DMS79 (cell line): ENCODE measurements at places on chromosomes 7 and 10.

- DNase-seq: no peak
These were observed 5.2 kb downstream of the PHYHIPL start for GRCh38 chr10:59181668-59182067.

DNA sequence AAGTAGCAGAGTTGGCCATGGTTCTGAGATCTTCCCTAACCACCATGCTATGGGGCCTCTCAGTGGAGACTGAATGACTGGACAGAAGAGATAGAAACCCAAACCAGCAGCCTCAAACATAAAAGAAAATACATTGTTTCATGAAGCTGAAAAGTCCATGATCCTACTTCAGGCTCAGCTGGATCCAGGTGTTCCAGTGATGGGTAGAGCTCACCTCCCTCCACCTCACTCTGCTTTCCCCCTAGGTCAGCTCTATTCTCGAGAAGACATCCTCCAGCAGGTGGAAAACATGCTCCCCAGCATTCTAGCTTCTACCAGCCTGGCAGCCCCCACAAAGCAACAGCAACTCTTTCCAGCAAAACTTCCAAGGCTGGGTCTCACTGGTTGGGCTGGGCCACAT lies 132.1 kb downstream of the OAT start:
- no peak for DNase-seq

GRCh38 chr7:157299613-157300368 lies 37.0 kb upstream of the DNAJB6 start:
- no peak for DNase-seq

GRCh38 chr7:81957517-81957916 lies 187.7 kb upstream of the HGF start:
- DNase-seq: no peak

DNA sequence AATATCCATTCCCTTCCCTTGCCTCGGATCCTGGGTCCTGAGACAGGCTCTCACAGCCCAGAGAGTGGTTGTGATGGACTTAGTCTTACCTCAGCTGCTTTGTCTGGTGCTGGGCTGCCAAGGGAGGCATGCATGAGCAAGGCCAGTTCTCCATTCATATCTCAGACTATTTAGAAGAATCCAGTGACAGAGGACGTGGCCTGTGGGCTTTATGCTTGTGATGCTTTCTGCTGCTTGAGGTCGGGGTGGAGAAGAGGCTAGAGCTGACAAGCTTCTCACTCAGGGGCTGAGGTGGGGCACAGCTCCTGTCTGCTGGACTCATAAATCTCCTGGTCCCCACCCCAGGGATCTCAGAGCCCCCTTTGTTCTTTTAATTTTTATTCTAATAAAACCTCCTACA lies 66.8 kb downstream of the DNAJC12 start:
- no peak for DNase-seq

GRCh38 chr7:66356277-66356721 lies 151.2 kb downstream of the TPST1 start:
- DNase-seq: no peak
